ENCODE measurements at places on chromosomes 1 and 21.
A peak's percentile ranks its signal among the peaks of the same experiment; 100 is the strongest.

DNA sequence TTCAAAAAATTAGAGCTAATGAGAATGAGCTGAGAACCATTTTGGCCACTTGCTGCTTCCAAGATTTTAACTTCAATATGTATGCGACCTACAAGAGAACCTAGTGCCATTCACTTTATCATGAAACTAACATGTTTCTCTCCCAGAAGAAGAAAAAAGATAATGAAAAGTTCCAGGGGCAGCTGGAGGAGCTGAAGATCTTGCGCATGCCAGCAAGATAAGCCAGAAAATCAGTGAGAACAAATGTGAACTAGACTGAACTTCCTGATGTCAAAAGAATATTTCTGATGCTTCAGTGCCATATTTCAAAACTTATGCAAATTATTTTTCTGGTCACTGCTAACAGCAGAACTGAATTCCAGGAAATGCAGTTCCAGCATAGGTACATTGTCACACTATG, 1265.1 kb downstream of the BRINP3 start:
- DNase-seq = no peak

GRCh38 chr1:91781371-91781825, 104.6 kb downstream of the TGFBR3 start:
- no peak for DNase-seq

DNA sequence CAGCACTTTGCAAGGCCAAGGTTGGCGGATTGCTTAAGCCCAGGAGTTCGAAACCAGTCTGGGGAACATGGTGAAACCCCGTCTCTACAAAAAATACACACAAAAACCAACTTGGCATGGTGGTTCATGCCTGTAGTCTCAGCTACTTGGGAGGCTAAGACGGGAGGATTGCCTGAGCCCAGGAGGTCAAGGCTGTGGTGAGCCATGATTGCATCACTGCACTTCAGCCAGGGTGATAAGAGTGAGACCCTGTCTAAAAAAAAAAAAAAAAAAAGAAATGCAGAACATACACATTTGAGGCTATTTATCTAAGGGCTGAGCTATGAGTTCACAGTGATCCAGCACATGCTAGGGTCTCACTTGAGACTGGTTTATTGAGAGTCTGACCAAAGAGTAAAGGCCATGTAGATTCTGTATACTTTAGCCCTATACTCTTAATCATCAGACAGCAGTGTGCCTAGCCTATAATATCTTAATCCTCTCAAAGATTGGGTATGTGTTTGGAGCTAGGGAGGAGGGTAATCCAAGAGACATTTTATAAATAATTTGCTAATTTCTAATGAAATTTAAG, 23.9 kb downstream of the RNF2 start:
- no peak for DNase-seq

DNA sequence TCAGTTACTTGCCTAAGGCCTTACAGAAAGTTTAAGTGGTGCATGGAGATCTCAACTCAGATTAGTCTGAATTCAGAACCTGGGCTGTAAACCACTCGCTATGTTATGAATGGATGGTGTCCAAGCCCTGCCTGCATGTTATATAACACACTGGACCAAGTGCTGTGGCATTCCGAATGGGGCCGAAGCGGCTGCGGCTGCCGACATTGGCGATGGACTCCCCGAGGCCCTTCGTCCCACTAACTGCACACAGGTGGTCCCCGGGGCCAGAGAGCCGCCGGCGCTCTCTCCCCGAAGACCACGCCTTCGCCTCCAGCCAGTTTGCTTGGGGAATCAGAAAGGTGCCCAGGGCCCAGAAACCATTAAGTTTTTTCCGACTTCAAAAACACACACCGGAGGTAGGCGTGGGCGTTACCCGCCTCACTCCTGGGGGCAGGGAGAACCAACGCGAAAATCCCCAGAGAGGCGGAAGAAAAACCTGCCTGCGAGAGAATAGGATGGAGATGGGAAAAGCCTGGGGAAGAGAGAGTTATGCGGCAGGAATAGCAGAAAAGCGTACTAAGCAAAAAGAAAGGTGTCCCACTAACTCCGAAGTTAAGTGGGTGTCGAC, 579 bp upstream of the TENT5C start:
- DNase-seq = peak; percentile 43

GRCh38 chr1:30707412-30708360, 15.7 kb downstream of the MATN1 start:
- DNase-seq = peak; percentile 77

- no peak for DNase-seq
Observed at GRCh38 chr1:19654886-19655717, 9.6 kb upstream of the HTR6 start.

GRCh38 chr1:17207046-17207445, 2.1 kb downstream of the PADI1 start:
- DNase-seq = peak; percentile 9

DNA sequence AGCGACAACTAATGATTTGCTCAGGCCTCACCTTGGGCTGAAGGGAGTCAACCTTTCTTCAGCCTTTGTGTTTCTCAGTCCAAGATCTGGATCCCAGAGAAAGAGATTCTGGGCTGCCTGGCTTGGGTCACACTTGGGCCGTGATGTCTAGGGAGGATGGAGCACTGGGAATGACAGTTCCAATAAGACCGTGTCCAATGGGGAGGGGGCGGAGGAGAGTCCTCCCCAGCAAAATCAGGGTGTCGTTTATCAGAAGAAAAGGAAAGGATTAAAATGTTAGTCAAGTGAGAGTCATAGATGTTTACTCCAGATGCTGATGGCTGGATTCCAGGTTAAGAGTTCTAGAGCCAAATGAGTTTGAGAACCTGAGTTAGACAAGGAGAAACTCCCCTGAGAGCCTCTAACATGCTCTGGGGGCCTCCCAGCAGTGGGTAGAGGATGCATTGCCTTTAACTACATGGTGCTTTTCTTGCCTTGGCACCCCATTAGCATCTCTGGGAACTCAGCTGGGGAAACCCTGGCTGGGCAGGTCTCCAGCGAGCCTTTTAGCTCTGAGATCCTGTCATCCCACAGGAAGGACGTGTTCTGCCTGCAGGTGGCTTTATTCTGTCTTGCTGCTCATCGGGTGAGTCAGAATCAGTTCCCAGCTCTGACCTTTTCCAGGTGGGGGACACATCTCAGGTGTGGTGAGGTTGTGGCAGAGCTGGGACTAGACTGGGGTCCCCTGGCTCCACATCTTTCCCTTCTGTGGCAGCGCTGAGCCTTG, 22.2 kb downstream of the NIPAL3 start:
- no peak for DNase-seq

DNA sequence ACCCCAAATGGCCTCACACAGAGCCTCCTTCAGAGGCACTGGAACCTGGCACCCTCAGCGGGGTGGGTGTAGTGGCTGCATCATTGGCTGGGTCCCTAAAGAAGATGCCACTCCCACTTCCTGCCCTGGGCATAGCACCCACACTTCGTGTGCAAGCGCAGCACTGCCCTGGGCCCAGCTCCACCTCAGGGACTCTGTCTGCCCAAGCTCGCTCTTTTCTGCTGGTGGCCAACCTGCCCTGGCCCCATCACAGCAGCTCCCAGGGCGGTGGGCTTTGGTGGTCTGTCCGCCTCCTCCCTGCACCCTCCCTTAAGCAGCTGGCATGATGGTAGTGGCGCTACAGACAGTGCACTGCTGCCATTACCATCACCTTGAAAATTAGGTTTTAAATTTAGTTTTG, 829.3 kb upstream of the BRINP3 start:
- DNase-seq = no peak
